ENCODE measurements at places on chromosomes 3 and 15.

DNA sequence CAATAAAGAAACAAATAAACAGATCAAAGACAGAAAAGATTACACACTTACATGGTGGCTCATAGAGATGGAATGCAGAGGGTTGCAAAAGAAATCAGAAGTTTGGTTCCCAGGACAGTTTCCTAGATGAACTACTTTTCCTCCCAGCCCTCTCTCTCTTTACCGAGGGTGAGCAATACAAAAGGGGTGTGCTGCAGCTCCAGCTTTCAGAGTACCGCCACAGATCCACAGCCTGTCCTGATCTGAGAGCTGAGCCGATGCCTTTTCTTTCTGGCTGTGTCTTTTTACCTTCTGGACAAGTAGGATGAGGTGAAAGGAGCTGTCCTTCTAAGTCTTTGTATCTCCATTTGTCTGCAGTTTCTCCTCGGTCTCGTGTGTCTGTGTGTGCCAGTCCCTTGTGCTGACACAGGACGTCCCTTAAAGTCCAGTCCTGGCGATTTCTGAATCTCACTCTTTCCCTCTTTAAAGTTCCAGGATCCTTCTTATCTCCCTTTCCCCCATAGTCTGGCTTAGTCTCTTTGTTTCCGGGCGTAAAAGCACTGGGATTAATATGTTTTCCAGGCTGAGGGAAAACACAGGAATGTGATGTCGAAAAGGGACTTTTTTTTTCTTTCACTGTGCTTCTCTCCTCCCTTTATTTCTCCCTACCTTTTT lies 540 bp downstream of the CCDC80 start:
- peak; percentile 89 for DNase-seq

GRCh38 chr15:67107014-67107812 lies 41.8 kb downstream of the SMAD3 start:
- peak; percentile 90 for DNase-seq

GRCh38 chr3:186360779-186361178 lies 1.3 kb downstream of the DGKG start:
- no peak for DNase-seq

DNA sequence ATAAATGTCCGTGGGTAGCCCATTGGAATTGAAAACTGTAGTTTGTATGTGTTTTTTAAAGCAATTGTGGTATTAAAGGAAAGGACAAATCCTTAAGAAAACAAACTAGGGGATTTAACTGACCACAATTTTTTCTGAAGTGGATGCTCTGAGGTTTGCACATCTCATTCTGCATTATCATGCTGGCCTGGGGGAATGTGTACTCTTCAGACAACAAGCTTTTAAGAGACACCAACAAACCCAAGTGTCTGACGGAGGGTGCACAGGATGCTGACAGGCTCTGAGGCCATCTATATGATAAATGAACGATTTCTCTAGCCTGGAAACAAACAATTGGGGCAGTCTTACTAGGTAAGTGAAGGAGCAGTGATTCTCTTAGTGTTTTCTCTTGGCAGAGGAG lies 9.1 kb downstream of the LINS1 start:
- DNase-seq: peak; percentile 77

DNA sequence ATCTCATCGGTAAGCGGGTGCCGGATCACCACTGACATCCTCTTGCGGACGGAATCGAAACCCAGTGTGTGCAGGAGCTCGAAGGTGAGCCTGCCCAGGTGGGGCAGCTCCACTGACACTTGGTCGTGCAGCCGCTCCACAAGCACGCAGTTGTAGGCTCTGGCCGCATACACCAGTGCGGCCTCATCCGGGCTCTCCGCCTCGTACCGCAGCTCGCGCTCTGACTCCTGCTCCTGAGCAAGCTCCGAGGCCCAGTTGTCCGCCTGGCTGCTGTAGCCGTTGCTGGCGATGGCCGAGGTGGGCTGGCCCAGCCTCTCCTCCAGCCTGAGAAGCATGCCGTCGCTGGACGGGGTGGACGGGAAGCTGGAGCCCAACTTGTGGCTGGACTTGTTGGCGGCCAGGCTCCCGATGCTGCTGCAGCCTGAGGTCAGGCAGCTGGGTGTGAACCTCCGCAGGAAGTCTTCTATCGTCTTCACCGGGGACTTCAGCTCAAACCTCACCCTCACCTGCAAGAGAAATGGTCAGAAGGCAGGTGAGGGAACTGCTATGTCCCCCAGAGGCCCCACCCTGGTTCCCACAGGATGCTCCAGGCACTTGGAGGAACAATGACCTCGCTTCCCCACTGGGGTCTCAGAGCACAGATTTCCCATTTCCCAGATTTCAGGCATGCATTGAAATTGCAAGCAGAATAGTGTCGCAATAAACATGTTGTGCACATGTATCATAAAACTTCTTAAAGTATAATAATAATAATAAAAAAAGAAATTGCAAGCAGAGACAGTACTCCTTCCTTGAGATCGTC lies 149.2 kb downstream of the ATP10A start:
- DNase-seq: no peak

- DNase-seq: peak; percentile 35
Observed at GRCh38 chr3:112786002-112786590, 60.6 kb downstream of the CD200R1L start.

GRCh38 chr3:196192036-196192523 lies 19.1 kb downstream of the ZDHHC19 start:
- DNase-seq: no peak

- no peak for DNase-seq
Observed at GRCh38 chr15:39543651-39544050, 37.2 kb upstream of the THBS1 start.

- peak; percentile 88 for DNase-seq
Observed at GRCh38 chr3:103195216-103195615, 760.4 kb downstream of the ZPLD1 start.

GRCh38 chr3:195896361-195897080 lies 11.8 kb downstream of the TNK2 start:
- peak; percentile 75 for DNase-seq

GRCh38 chr15:72824112-72824511 lies 40.6 kb upstream of the ADPGK start:
- DNase-seq: no peak

DNA sequence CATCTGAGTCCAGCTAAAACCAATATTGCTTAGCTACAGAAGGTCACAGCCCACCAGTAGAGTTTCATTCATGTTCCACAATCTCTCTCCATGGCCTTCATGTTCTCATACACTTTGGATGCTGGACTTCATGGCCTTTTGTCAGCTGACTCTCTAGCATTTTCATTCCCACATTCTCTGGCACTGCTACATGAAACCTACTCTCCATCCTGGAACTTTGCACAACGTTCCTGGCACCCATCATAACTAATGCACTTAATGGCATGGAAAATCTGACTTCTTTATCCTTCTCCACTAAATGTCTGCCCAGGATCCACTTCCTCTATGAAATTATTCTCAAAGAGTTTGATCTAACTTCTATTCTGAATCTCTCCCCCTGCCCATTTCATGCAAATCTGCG lies 56.9 kb downstream of the SLC9A9 start:
- DNase-seq: no peak

GRCh38 chr3:58038675-58039292 lies 30.6 kb downstream of the FLNB start:
- no peak for DNase-seq

GRCh38 chr15:58980351-58980939 lies 7.0 kb upstream of the RNF111 start:
- DNase-seq: peak; percentile 79

- no peak for DNase-seq
Observed at GRCh38 chr3:128551867-128552266, 58.9 kb upstream of the GATA2 start.

DNA sequence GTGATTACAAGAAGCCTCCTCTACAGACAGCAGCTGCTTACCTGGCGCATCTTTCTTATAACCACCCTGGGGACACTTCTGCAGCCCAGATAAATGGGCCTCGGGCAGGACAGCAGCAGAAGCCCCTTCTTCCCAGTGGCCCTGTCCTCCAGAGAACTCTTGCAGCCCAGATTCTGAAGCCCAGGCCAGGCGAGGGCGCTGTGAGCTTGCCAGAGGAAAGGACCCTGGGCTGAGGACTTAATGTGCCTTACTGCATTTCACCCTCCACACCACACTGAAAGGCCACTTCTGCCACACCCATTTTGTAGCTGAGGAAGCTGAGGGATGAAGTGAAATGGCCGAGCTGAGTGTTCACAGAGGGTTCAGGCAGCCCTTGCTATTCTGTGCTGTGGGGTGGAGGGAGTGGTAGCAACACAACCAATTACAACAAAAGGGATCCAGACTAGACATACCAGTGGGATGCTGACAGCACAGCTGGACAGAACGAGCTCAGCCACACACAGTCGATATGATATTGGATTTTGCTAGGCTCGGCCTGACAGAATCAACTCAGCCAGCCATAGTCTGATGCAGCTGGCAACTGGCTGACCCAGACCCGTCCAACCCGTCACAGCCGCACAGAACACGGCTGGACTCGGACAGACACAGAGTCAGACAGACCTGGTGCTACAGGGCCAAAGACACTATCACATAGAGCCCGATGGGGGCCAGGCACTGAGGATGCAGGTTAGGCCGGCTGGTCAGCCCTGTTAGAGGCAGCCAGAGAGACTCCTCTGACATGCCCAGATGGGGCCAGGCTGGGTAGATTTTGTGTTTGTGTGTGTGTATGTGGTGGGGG lies 7.3 kb downstream of the ACOX2 start:
- peak; percentile 32 for DNase-seq

GRCh38 chr15:28017423-28017924 lies 81.6 kb downstream of the OCA2 start:
- no peak for DNase-seq

- peak; percentile 71 for DNase-seq
Observed at GRCh38 chr15:76840830-76841460, 64.2 kb downstream of the SCAPER start.

- DNase-seq: no peak
Observed at GRCh38 chr3:70400194-70400593, 87.8 kb upstream of the MDFIC2 start.

GRCh38 chr15:84702961-84703482 lies 12.9 kb downstream of the SEC11A start:
- no peak for DNase-seq

GRCh38 chr3:71515636-71516365 lies 67.7 kb downstream of the FOXP1 start:
- DNase-seq: no peak

DNA sequence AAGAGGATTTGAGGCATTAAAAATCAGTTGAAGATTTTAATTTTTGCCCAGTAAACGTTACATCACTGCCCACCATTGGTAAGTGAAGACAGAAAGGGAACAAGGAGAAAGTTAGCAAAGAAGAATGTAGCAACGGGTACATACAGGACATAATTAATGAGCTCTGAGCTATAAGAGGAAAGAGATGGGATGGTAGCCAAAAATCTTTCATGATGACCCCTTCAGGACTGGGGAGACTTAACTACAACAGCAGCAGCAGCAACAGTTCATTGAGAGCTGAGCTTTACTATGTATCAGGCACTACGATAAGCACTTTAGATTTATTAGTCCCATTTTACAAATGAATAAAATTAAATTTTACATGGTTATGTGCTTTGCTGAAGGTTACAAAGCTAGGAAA lies 18.4 kb downstream of the EMC4 start:
- DNase-seq: no peak

- peak; percentile 19 for DNase-seq
Observed at GRCh38 chr3:11331101-11331500, 58.9 kb downstream of the ATG7 start.

GRCh38 chr3:87977765-87978164 lies 81.0 kb downstream of the CGGBP1 start:
- no peak for DNase-seq

GRCh38 chr15:50744601-50745000 lies 20.9 kb downstream of the SPPL2A start:
- peak; percentile 54 for DNase-seq

DNA sequence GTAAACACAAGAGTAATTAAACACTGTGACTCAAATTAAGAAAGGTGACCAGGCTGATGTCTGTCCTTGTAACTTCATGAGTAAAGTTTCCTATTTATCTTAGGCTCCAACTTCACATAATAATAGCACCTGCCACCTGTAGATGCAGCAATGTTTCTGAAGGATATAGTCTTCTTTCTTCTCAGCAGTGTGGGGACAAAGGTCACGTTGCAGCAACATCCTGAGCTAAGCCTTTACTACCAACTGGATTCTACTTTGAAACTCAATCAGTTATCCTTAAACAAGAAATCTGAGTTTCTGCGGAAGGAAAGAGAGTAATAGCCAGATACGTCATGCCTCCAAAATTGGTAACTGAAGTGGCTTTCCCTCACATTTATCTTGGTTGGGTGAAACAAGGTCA lies 253.1 kb downstream of the RBMS3 start:
- no peak for DNase-seq

- no peak for DNase-seq
Observed at GRCh38 chr15:31822463-31822862, 207.9 kb upstream of the CHRNA7 start.

DNA sequence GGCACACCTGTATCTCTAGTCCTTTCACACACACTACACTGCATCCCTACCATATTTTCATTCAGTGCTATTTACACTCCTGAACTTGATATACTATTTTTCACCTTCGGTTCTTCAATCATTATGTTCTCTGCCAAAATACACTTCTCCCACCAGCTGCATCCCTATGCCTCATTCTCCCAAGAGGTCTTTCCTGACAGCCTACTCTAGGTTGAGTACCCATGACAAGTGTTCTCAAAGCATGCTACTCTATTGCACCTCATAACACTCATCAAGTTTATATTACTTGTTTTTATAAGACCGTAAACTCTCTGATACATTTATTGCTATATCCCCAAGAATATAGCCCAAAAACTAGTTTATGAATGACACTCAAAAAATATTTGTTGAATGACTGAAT lies 549.5 kb downstream of the PYDC2 start:
- no peak for DNase-seq

GRCh38 chr3:133987136-133987535 lies 42.6 kb downstream of the SLCO2A1 start:
- no peak for DNase-seq

DNA sequence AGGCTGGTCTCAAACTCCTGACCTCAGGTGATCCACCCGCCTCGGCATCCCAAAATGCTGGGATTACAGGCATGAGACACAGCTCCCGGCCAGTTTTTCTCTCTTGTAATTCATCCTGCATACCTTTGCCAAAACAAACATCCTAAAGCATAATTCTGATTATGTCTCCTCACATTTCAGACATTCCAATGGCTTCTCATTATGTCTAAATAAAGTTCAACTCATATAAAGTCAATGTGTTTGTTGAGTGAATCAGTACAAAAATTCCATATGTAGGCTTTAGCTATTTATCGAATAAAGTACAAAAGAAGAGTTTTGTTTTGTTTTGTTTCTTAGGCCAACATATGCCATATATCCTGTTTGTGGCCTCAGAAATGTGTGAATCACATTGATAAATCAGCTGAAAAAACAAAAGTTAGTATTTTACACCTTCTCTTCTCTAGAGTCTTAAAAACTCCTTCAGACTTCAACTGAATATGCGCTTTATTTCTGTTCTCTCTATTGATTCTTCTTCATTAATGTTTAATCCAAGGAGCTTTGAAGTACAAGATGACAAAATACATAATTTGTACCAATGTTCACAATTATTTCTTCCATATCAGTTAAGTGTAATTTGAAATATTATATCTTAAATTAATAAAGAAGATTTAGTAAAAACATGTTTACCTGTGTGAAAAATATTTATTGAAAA lies 165.8 kb downstream of the MECOM start:
- peak; percentile 66 for DNase-seq

- DNase-seq: no peak
Observed at GRCh38 chr3:171293142-171293782, 166.9 kb downstream of the TNIK start.

Measured in adipocyte (in vitro differentiated cells).